ENCODE measurements at places on chromosomes 1 and 21.

- DNase-seq: no peak
Measured at GRCh38 chr1:214102907-214103306, 115.1 kb downstream of the PROX1 start.

- no peak for DNase-seq
Measured at GRCh38 chr1:7561936-7562728, 209.0 kb upstream of the VAMP3 start.

GRCh38 chr1:11790880-11791715 lies 14.7 kb downstream of the MTHFR start:
- no peak for DNase-seq

- no peak for DNase-seq
Measured at GRCh38 chr1:108200687-108201051, 526 bp upstream of the SLC25A24 start.
